Chondrocyte (in vitro differentiated cells): ENCODE measurements at places on chromosomes 2 and 18. TPM values are rescaled to one million over a fixed set of nuclear protein-coding genes. Genes with fewer than 3 reads are reported as not detected.
A peak's percentile ranks its signal among the peaks of the same experiment; 100 is the strongest.

G6PC2 gene
- not detected in 3 replicates for total RNA-seq

RBM44 gene
- 0.48 to 0.54 TPM (median 0.50 TPM) in 3 replicates for total RNA-seq

DNA sequence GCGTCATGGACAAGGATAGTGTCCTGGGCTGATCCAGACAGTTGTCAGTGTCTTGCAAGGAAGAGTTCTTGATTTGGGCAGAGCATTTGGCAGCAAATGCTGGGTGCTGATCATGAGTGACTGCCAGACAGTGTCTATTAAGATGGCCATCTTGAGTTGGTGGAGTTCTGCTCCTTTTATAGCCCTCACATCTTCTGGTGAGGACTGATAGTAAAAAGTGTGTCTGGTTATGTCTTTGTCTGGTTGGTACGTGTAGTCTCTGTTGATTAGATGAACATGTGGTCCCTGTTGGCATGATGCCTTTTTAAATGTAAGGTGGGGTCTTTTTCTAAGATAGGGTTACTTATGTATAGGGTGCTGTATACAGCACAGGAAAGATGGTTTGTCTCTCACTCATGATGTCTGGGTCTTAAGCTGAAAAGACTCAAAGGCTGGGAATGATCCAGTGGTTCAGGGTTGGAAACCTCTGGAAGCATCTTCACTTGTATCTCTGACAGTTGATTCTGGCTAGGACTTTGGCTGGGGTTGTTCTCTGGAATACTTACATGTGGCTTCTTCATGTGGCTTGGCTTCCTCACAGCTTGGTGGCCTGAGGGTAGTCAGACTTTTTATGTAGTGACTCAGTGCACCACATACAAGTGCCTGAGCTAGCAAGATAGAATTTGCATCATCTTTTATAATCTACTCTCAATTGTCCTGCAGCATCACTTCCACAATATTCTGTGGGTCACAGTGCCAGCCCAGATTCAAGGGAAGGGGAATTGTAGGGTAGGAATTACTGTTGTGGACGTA, 11.8 kb downstream of the MTX2 start:
- no peak for DNase-seq
- no peak overlapping the region for H3K27ac ChIP-seq
- H3K4me3 ChIP-seq = no peak overlapping the region
- no peaks in the 10 kb centered on the region for H3K27me3 ChIP-seq

DNA sequence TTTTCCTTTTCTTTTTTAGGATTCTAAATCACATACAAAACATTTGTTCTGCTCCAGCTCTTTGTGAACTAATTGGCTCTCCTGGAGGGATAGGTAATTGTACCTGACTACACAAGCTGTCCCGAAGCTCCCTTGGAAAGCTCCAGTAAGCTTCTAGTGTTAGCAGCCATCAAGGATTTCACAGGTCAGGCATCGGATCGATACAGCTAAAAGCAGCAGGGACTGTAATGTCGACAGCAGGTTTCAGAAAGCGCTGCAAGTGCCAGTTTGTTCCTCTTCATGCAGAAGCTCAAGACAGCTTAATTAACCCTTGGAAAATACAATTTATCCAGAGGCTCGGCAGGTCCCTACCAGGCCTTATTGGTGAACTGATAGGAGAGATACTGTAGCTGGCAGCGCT, 87.2 kb upstream of the VRK2 start:
- H3K27me3 ChIP-seq = no peaks in the 10 kb centered on the region
- H3K27ac ChIP-seq = no peak overlapping the region
- no peaks in the 10 kb centered on the region for H3K4me1 ChIP-seq
- no peak overlapping the region for H3K4me3 ChIP-seq
- no peaks in the 10 kb centered on the region for H3K36me3 ChIP-seq

- H3K27ac ChIP-seq = peak overlapping the region; percentile 42
- no peak for DNase-seq
- no peaks in the 10 kb centered on the region for H3K36me3 ChIP-seq
- no peak overlapping the region for H3K4me3 ChIP-seq
Observed at GRCh38 chr2:59276033-59276432, 1034.9 kb upstream of the FANCL start.

RNF152 gene
- 58.6 to 137 TPM (median 137 TPM) in 3 replicates for total RNA-seq
